ENCODE measurements at places on chromosomes 5 and 9.

GRCh38 chr9:130607640-130608420 lies 28.5 kb downstream of the FUBP3 start:
- DNase-seq: no peak

GRCh38 chr9:14989811-14990210 lies 79.6 kb upstream of the FREM1 start:
- no peak for DNase-seq

DNA sequence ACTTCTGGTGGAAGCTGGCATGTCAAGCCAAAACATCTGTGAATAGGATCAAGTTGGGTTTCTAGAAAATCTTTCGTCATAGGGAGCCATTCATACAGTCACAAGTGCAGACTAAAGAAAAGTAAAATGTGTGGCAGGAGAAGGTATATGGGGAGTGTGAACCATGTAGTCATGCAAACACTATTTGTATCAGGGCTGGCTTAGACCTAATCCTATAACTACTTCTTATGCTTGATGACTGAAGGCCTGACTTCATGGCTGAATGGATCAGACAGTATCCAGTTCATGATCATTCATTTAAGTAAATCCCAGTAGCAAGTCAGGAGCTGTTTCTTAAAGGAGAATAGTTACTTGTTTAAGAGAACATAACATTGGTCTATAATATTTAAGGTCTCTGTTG lies 63.8 kb upstream of the DAPK1 start:
- no peak for DNase-seq

GRCh38 chr5:112154940-112155686 lies 264.0 kb downstream of the EPB41L4A start:
- DNase-seq: no peak

DNA sequence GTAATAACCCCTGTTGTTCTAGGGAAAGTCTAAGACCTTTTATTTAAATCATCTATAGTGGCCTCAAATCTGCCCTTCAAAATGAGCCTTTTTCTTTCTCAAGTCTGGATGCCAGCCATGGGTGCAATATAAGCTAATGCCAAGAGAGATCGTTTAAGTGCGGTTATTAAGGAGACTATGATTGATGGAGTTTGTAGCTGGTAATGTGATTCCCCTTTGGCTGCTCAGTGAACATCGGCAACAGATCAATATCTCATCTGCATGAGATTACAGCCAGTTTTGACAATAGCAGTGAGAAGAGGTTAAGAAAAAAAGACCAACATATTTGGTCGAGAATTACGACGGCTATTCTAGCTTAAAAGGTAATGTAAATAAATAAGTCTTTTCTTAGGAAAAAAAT lies 1049.4 kb upstream of the NUDT12 start:
- DNase-seq: no peak

GRCh38 chr5:177109810-177110209 lies 23.1 kb downstream of the FGFR4 start:
- no peak for DNase-seq

DNA sequence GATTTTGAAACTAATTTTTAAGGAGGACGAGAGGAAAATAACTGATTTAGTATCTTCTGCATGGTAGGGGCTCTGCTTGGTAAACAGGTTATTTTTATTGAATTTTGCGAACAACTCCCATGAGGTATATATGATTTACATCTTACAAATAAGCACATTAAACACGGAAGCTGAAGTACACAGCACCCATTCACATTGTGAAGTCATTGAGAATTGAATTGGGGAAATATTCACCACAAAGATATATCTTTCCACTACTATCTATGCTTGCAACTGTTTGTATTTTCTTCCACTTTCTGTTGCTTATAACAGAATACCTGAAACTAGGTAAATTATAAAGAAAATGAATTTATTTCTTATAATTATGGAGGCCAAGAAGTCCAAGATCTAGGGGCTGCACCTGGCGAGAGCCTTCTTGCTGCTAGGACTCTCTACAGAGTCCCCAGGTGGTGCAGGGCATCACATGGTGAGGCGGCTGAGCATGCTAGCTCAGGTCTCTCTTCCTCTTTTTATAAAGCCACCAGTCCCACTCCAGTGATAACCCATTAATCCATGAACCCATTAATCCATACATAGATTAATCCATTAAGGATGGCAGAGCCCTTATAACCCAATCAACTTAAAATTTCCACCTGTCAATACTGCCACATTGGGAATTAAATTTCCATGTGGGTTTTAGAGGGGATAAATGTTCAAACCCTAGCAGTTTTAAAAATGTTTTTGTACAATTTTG lies 79.0 kb upstream of the ZNF608 start:
- no peak for DNase-seq

DNA sequence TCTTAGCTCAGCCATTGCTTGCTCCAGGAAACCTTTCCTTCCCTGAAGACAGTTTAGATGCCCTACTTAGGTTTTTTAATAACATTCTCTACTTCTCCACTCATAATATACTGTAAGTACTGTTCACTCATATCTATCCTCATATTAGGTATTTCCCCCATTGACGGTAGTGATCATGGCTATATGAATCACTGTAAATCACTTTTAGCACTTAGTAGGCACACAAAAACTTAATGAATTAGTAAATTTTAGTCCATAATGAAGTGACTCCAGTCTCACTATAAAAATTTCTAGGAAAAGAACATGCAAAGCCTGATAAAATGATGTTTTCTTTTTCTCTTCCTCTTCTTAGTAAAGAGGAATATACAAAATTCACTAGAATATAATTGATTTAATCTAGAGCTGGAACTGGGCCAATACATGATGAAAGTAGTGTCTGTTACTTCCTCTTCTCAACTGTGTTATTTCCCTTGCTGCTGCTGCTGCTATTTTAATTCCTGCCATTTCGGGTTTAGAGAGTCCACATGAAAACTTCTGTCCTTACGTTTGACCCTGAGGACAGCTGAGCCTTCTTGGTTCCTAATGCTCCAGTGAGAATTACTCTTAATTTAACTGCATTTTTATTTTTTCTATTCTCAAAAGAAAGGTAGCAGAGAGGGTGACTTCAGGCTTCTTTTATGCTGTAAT lies 73.5 kb downstream of the LNPEP start:
- no peak for DNase-seq

DNA sequence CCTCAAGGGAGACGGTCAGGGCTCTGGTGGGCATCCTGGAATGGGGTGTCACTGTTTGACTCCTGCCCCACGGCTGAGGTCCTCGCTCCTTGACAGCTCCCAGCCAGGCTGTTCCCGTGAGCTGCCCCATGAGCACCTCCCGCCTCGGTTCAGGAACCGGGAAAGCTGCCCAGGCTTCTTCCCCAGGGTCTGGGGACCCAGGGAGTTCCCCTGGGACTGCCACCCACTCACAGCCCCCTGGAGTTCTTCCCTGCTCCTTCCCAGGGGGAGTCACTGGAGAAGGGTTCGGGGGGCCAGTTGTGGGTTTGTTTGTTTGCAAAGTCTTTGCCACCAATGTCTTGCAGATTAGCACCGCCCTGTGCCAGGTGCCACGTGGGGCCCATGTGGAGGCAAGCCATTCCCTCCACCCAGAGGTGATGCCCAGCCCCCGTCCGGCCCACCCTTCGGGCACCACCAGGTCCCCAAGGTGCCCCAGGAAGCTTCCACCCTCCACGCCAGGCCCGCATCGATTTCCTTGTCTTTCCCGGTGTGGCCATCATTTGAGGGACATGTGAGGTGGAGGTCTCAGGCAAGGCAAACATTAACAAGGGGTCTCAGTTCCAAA lies 1.3 kb downstream of the PLPP7 start:
- no peak for DNase-seq

GRCh38 chr5:38598994-38599617 lies 42.7 kb upstream of the LIFR start:
- DNase-seq: no peak

DNA sequence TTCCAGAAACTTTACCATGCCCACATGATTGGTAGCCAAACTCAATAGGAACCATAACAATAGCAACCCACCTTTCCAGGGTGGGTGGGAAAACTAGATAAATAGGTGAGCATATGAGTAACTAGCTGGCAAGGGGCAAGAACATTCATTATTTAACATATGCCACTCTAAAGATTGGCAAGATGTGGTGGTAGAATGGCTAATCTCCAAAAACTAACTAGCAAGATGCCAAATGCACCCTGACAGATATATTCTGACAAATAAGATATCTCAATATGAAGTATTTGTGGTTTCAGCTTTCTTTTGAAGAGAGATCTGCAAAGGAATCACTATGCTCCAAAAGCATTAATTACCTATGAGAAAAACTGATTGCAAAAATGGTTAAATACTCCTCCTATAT lies 895.6 kb downstream of the TLE1 start:
- DNase-seq: no peak

GRCh38 chr9:97315550-97315949 lies 8.1 kb downstream of the CCDC180 start:
- DNase-seq: no peak

GRCh38 chr9:120931231-120932085 lies 4.9 kb upstream of the TRAF1 start:
- no peak for DNase-seq

- no peak for DNase-seq
Measured at GRCh38 chr5:55622460-55622859, 87.7 kb upstream of the PLPP1 start.

- no peak for DNase-seq
Measured at GRCh38 chr9:120729791-120730241, 15.5 kb upstream of the MEGF9 start.

GRCh38 chr5:178246624-178247279 lies 14.2 kb upstream of the PHYKPL start:
- no peak for DNase-seq

DNA sequence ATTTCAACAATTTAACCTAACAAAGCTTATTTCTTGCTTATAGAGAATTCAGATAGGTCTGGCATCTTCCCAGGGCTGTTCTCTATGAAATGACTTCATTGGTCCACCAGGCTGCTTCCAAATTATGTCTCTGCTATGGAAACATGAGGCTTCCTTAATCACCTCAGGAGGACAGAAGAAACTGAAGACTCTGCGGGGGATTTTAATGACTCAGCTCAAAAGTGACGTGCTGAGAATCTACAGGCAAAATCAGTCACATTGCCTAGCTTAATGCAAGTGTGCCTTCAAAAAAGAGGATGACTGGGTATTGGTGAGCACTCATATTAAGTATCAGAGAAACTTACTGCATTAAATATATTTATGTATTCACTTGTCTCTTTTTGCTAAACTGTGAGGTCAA lies 315.5 kb upstream of the RGMB start:
- DNase-seq: no peak

GRCh38 chr5:72451741-72452505 lies 55.3 kb downstream of the ZNF366 start:
- no peak for DNase-seq

DNA sequence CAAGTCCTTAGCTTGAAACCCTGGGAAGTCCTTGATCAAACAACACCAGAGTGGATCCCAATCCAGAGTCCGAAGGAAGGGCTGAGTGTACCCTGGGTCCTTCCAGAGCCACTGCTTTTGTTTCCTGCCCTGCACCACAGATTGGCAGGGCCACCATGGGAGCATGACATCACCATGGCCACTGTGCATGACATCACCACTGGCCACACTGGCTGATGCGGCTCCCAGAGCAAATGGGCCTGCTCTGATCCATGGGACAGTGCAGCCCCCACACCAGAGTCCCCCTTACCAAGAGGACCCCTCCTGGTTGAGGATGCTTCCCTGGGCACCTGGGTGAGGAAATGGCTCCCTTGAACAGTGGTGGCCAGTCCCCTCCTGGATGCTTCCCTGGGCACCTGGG lies 9.9 kb downstream of the SLC6A3 start:
- DNase-seq: no peak

- no peak for DNase-seq
Measured at GRCh38 chr9:121937240-121937639, 155.9 kb downstream of the TTLL11 start.

DNA sequence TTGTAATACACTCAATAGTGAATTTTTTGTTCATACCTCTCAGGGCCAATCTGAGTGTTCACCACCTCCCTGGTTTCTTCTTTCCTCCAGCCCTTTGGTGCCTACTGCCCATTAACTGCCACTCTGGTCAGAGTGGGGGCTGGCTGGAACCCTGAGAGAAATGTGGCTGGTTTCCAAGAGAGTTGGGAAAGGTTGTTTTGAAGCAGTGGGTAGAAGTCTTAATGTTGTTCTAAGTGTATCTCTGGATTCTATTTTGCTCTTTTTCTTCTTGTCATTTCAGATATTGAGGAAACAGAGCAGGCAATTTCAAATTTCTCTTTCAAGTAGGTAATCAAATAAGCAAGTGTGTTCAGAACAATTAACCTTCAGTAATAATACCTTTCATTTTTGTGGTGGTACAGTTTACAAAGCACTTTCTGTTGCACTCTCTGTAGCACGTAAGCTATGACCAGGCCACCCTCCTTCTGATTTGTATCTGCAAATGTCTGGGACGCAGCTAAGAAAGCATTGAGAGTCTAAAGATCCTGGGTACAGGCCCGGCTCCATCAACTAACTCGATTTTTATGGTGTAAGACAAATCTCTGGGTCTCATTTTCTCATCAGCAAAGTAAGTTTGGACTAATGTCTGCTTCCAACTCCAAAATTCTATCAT lies 8.4 kb downstream of the SLC1A3 start:
- DNase-seq: no peak

- DNase-seq: no peak
Measured at GRCh38 chr5:52804387-52804791, 16.7 kb downstream of the ITGA1 start.

GRCh38 chr5:73709536-73710129 lies 83.6 kb downstream of the ARHGEF28 start:
- DNase-seq: no peak

DNA sequence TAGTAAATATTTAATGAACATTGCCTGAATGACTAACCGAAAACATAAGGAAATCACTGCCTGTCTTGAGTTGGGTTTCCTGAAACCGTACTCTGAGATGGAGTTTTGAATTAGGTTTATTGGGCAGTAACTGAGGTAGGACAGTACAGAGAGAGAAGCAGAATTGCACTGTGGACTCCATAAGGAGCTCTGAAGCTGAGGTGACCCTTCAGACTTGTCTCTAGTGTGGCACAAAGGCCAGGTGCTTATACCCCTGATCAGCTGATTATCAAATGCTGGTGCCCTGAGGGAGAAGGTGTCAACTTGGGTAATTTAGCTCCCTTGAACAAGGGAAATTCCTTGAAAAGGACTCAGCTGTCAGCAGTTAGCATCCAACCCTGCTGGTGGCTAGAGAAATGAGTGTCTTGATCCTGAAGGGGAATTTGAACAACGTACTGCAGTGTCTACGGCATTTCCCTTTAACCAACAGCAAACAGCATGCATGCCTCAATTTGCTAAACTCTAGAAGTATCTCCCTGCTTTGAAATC lies 135.0 kb upstream of the SMARCA2 start:
- no peak for DNase-seq

DNA sequence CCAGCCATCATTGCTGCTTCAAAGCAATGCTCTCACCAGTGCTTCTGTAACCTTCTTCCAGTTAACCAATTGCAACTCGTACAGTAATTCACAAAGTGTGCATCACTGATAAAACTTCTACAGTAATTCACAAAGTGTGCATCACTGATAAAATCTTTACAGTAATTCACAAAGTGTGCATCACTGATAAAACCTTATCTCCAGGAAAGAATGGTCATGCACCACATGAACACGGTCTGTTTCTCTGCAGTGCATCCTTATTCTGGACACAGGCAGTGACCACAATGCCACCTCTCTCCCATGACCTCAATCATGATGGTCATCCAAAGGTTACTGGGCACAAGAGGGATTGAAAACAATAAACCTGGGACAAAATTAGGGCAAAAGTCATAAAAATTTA lies 153.6 kb downstream of the TSSK1B start:
- no peak for DNase-seq

GRCh38 chr9:120698766-120699165 lies 15.5 kb downstream of the MEGF9 start:
- no peak for DNase-seq

GRCh38 chr5:8727396-8727795 lies 818.5 kb downstream of the SEMA5A start:
- DNase-seq: no peak
